ENCODE measurements at places on chromosomes 7 and 10.
A peak's percentile ranks its signal among the peaks of the same experiment; 100 is the strongest.

DNA sequence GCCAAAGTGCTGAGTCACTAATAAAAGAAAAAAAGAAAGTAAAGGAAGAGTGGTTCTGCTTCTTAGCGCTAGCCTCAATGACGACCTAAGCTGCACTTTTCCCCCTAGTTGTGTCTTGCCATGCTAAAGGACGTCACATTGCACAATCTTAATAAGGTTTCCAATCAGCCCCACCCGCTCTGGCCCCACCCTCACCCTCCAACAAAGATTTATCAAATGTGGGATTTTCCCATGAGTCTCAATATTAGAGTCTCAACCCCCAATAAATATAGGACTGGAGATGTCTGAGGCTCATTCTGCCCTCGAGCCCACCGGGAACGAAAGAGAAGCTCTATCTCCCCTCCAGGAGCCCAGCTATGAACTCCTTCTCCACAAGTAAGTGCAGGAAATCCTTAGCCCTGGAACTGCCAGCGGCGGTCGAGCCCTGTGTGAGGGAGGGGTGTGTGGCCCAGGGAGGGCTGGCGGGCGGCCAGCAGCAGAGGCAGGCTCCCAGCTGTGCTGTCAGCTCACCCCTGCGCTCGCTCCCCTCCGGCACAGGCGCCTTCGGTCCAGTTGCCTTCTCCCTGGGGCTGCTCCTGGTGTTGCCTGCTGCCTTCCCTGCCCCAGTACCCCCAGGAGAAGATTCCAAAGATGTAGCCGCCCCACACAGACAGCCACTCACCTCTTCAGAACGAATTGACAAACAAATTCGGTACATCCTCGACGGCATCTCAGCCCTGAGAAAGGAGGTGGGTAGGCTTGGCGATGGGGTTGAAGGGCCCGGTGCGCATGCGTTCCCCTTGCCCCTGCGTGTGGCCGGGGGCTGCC is at the start of gene IL6:
TSS of gene IL6 (plus strand) at position 294 of the 807 bp plus-strand sequence. CDS start at position 357, 63 bp downstream.
- DNase-seq, result peak; percentile 94

DNA sequence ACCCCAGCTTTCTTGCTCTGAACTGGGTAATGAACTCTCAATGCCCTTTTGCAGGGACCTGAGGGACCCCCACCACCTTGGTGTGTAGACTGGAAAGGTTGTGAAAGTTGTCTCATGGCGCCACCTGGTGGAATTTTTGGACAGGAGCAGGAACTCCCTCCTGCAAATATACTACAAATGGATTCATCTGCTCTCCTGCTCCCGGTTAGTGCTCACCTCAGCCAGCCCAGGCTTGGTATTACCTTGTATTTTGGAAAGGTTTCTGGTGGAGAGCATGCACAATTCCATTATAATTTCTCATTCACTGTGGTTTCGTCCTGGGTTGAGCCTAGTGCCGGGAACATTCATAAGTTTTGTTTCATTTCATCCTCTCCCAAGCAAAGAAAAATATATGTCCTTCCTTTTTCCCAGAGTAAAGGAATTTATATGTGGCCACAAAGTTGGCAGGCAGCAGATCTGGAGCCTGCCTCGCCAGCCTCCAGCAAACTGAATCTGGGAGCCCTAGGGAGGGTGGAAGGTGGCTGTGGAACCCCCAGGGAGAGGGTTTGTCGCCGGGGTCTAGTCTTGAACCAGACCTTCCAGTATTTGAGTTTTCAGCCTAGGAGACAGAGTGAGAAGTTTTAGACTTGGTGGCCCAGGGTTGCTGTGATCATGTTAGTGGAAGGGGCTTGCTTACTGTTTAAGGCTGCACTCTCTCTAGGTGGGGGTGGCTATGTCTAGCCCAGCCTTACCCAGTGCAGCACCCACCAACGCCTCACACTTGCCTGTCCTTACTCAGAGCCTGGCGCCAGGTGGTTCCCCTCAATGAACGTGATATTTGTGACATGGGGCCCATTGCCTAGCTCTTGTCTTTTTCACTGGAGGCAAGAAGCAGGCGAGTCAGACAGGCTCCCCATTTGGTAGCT is 9.5 kb downstream of the FAM241B start:
- peak; percentile 55 for DNase-seq

- DNase-seq, result no peak
Observed at GRCh38 chr10:96342402-96342801, 16.4 kb downstream of the OPALIN start.

GRCh38 chr10:24439935-24440334 is 231.0 kb downstream of the KIAA1217 start:
- DNase-seq, result peak; percentile 62

DNA sequence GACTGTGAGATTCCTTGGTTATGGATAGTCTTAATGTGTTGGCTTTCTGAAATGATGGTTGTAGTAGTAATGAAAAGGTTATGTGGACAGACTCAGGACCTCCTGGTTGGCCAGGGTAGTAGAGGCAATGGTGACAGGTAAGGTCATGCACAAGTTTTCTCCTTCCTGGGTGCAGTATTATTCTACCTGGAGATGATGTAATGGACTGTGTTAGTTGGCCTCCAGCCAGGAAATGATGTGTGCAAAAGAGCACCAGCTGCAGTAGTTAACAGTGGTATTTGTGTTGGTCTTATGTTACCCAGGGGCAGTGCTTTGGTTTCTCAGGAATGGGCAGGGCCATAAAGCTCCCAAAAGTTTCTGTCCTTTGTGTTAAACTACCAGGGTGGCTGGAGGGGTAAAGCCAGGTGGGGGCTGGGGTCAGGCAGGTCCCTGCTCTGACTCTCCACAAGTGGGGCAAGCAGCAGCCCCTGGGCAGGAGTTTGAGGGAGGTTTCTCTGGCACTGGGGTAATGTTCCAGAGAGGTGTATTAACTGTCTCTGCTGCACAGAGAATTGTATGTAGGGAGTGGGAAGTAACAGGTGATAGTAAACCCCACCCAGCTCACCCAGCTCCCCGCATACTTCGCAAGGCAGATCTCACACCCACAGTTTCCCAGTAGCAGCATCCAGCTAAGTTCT is 36.3 kb downstream of the GPR22 start:
- no peak for DNase-seq

DNA sequence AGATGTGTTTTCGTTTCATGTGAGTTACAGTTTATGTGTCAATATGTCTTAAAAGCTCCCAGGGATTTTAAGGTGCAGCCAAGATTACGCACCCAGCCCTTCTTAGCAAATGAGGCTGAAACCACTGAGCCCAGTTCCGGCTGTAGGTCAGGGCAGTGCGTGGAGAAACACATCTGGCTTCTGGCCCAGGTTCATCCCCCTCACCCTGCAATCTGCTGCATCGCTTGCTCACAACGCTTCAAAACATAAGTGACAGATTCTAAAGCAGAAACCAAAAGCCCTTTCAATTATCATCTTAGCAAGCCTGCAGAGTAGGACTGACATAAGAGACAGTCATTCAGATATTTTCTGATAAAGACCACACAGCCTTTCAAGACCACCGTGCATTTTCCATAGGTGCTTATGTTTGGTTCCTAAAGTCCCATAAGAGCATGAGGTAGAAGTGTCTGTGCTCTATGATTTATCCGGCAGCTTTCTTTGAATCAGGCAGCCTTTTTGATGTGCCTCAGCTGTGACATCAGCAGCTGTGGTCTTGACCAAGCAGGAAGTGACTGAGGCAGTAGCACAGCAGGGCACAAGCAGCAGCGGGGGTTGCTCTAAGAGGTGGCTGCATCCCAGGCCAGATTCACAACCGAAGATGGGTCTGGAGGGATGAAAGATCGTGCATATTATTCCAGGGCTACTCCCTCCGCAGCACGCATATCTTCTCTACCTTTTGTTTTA is 72.1 kb upstream of the LYZL2 start:
- peak; percentile 71 for DNase-seq

DNA sequence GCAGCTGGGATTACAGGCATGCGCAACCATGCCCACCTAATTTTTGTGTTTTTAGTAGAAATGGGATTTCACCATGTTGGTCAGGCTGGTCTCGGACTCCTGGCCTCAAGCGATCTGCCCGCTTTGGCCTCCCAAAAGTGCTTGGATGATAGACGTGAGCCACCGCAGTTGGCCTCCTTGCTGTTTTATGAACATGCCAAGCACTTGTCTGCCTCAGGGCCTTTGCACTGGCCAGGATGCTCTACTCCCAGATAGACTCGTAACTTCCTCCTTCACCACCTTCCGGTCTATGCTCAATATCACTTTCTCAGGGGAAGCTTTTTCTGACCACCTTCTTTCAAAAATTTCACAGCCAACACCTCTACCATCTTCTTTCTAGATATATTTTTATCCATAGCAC is 6.3 kb downstream of the SLC26A5 start:
- DNase-seq, result no peak

DNA sequence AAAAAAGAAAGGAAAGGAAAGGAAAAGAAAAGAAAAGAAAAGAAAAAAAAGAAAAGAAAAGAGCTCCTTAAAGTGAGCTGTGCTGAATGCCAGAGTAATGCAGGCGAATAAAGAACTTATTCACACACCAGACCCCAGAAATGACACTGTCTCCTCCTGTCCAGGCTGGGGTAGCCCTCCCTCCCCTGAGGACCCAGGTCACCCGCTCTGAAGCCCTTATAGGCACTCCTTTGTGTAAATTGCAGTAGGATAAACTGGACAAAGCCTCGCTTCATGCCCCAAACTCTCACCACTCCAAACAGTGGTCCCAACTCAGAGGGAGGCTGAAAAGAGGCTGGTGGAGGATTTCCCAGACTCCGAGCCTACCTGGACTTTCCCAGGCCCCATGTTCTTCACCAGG is 46.3 kb downstream of the PKD1L1 start:
- no peak for DNase-seq

DNA sequence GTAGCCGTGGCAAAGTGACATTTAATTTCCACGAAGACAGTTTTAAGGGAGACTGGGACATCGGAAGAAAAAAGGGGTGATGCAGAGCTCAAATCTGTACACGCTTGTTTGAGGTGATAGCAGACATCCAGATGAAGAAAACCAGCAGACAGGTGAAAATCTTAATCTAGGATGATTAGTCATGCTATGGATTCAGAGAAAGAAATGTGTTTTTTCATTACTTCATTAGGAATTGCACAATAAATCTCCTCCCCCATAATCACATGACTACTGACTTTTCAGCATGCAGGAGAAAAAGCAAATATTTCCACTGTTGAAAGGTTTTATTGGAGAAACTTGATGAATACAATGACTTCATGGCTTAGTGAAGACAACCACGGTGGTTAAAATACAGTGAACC is 2.5 kb downstream of the NUDT5 start:
- DNase-seq, result peak; percentile 9

- no peak for DNase-seq
Observed at GRCh38 chr7:144821067-144821466, 14.8 kb downstream of the TPK1 start.

- peak; percentile 21 for DNase-seq
Observed at GRCh38 chr10:48655411-48656240, 29.0 kb upstream of the WDFY4 start.

GRCh38 chr7:16803881-16804673 is 722 bp downstream of the AGR2 start:
- no peak for DNase-seq

DNA sequence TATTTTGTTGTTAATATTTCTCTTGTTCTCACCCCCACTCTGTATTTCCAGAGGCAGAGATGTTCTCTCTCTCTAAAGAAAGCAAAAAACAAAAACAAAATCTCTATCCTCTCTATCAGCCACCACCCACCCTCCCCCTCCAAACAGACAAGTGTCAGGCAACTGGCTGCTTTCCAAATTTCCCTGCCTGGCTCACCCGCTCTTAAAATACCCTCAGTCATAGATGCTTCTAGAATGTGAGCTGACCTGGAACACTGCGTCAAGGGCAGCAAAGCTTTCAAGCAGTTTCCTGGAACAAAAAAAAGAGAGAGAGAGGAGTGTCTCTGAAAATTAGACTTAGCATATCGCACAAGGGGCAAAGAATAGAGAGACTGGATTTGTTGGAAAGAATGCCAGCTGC is 341.0 kb upstream of the ZMIZ1 start:
- no peak for DNase-seq

DNA sequence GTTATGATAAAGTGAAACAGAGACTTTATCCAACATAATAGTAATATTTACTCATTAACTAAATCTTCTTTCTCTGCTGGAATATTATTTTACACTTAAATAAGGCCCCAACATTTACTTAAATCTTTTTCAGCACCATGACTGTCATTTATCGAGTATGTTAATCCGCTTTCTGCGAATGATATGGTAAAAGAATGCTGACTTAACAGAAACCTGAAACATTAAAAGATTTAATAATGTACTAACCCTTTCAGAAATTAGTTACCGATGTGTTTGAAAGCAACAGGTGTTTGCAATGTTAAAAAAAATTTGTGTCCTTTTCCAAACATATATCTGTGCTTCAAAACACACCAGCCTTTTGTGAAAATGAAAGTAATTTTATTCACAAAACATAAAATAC is 190.5 kb downstream of the SKAP2 start:
- no peak for DNase-seq

DNA sequence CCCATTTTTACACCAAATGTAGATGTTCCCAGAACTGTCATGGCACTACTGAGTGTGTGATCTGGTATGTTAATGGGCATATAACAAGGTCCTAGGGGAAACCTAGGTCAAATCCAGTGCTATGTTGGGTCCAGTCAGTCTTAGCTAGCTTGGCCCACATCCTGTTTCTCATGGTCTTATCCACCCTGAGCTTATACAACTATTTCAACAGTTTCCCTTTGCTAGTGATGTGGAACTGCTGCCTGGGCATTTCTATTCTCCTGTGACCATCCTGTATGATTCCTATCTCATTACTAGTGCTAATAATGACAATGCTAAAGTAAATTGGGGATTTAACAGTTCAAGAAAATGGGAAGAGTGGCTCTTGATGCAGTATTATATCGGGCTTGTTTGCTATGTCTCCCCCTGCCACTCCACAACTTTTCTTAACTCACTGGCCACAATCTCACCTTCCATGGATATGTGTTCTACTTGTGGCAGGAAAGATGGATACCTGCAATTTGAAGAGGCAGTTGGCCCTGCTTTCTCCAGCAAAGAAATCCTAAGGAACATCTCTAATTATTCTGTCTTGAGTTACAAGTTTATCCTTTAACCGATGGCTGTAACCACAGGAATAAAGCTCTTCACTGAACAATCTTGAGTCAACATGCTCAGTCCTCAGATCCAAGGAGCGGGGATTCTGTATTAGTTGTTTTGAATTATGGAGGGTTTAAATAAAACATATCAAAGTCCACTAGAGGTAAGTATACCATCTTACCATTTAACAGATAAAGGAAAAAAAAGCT is 707.8 kb downstream of the XPNPEP1 start:
- DNase-seq, result no peak

GRCh38 chr10:6888434-6888833 is 308.4 kb upstream of the PRKCQ start:
- DNase-seq, result no peak

GRCh38 chr7:44085546-44085945 is 3.2 kb upstream of the POLM start:
- DNase-seq, result no peak

DNA sequence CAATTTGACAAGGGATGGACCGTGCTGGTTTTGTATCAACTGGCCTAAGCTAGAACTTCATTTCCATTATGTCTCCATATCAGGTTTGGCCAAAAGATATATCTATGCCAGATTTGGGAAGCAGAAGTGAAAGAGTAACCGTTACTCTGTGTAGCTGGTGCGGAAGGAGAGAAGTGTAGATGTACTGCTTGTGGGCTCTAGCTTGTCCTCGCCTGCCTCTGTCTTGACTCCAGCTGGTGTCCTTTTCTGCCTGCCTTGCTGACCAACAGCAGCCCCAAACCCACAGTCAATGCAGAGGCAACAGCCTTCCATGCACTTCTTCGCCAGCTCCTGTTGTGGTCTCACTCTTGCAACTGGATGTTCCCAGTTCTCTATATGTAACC is 128.5 kb downstream of the KIF20B start:
- DNase-seq, result no peak

- DNase-seq, result no peak
Observed at GRCh38 chr7:337567-337951, 47.6 kb downstream of the FOXL3 start.

- DNase-seq, result no peak
Observed at GRCh38 chr10:67782530-67782929, 55.5 kb downstream of the DNAJC12 start.
